Small intestine (tissue), 16 donors: ENCODE measurements at places on chromosomes 12 and 14.

DNA sequence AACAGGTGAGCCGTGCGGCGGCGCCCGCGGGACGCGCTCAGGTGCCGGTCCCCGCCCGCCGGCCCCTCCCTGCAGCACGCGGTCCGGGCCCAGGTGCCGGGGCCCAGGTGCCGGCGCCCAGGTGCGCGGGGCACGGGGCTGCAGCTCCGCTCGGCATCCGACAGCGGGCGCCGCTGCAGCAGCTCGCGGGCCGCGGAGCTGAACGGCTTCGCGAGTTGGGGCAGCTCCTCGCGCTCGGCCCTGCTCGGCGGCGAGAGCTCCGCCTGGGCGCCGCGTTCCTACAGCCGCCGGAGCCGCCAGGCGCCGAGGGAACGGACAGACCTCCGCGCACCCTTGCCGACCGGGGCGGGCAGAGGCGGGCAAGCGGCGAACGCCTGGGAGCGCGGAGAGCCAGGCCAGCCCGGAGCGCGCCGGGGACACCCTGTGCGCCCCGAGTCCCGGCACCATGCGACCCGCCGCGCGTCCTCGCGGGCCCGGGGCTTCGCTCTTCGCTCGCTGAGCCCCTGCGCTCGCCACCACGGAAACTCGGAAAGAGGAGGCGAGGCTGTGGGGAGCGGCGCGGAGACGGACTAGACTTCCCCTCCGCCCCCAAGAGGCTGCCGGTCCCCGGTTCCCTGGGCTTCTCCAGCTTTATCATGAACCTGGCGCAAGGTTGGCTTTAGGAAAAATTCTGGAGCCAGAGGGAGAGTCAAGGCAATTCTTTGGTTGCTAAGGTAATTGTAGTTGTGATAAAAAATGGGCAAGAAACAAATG lies at the start of gene RGS6:
RGS6 (plus strand) TSS at position 201 of the 753 bp plus-strand sequence.
- peak; percentile 75 for DNase-seq

DNA sequence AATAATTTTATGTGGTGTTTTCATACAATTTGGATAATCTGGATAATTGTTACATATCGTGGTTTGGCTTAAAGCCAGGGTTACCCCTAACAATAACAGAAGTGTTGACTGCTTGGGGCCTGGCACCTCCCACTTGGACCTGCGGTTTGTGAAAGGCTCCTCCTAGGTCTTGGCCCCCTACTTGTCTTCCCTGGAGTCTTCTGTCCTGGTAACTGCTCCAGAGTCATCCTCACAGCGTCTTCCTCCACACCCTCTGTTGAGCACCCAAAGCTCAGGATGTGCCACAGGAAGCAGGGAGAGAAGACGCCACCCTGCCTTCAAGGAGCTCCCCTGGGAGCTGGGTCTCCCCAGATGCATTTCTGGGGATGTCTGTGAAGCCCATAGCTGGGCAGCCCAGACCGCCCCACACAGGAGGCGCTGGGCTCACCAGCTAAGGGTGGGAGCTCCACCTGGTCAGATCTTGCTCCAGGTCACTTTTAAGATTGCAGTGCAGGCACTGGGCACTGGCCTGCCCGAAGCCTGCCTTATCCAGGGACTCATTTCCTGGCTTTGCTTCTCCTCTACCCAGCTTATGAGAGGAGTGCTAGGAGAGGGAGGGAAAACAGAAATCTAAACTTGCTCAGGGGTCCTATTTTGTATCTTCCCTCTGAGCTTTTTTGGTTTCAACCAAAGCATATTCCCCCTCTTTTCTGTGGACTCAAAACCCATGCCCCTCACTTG lies 98.2 kb downstream of the ZFP36L1 start:
- DNase-seq: no peak

DNA sequence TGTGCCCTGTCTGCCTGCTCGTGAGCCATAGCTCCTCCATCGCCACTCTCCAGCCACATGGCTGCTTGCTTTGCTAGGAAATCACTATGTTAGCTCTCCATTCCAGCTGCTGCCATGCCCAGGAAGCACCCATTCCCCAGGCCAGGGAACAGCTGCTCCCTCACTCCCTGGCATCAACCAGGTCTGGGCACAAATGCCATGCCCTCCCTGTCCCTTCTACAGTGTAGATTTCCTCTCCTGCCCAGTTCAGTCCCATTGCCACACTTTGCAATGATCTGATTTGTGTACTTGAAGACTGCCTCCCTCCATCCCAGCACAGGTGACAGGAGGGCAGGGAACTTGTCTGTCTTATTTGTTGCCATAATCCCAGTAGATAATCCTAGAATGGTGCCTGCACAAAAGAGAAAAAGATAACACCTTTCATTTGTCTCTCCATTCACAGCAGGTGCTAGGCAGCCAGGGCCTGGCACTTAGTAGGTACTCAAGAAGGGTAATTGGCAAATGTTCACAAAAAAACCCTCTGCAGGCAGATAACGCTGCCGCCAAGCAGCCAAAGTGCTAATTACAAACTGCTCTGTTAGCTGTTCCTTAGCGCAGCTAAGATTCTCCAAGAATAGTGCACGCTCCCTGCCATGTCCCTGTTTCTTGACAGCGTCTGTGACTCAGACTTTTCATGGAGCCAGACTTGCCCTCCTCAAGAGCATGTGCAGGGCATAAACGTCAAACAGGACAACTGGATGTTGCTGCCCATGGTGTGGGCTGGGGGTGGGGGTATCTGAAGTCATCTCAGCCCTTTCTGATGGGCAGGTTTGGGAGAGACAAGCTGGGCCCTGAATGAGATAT lies 69.1 kb downstream of the ARL6IP4 start:
- no peak for DNase-seq

DNA sequence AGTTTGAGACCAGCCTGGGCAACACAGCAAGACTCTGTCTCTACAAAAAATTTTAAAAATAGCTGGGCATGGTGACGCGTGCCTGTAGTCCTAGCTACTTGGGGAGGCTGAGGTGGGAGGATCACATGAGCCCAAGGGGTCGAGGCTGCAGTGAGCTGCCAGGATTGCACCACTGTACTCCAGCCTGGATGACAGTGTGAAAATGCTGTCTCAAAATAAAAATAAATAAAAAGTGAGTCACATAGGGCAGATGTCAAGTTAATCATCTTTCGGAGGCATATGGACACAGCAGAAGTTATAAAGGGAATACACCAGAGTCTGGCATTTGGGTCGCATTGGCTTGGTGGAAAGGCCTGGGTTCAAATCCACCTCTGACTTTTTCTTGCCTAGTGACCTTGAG lies 92.7 kb downstream of the PHETA1 start:
- DNase-seq: no peak

GRCh38 chr12:46164186-46164761 lies 104.6 kb downstream of the SLC38A1 start:
- DNase-seq: no peak

DNA sequence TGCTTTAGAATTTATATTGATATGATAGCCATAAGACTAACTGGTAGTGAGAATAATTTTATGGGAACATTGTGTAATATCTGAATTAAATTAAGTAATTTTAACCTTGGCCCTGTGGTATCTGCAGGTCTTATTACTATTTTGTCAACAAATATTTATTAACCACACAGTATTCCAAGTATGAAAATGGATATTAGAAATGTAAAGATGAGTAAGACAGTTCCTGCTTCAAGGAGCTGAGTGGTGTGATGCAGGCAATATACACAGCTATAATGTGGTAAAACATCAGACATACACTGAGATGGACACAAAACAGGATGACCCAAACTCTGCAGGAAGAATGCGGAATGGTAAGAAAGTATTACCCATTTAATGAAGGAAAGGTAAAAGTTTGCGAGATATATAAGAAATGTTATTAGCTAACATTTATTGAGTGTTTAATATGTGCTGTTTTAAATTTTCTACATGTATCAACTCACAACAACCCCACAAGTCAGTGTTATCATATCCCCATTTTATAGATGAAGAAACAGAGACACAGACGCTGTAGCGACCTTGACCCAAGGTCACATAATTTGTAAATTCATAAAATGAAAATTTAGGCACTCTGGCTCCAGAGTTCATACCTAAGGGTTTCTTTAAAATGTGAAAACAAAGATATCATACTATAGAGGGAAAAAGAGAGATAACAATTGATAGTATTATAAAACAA lies 12.7 kb downstream of the ABCD2 start:
- no peak for DNase-seq

DNA sequence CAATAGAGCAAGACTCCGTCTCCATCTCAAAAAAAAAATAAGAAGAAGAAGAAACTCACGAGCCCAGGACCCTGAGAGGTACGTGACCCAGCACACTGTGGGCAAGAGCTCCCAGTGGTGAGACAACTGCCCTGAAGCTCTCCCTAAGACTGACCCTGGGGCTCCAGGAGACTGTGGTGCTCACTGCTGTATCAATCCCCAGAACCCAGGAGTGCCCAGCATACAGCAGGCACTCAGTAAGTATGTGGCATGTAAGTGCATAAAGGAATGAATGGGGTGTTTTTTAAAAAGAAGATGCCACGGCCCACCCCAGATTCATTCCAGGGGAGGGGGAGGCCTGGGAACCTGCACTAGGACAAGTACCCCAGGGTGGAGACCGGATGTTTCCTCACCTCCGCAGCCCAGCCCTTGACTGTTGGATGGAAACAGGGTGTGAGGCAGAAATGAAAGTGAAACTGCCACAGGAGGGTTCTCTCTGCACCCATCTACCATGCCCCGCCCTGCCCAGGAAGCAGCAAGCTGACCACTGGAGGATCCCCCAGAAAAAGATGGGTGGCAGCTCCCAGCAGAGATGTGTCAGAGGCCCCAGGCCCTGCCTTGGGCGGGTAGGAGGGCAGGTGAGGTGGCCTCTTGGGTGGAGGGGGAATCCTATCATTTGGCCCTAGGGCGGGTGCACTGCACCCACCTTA lies 12.2 kb downstream of the ITPK1 start:
- DNase-seq: peak; percentile 84

DNA sequence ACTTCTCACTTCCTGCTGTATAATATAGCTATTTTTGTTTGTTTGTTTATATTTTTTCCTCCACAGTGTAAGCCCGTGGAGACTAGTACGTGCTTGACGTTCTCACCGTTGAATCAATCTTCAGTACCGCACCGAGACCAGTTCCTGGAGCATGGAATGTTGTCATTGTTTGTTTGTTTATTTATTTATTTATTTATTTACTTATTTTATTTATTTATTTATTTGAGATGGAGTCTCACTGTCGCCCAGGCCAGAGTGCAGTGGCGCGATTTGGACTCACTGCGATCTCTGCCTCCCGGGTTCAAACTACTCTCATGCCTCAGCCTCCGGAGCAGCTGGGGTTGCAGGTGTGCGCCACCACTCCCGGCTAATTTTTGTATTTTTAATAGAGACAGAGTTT lies 506.6 kb upstream of the TMEM132C start:
- no peak for DNase-seq

DNA sequence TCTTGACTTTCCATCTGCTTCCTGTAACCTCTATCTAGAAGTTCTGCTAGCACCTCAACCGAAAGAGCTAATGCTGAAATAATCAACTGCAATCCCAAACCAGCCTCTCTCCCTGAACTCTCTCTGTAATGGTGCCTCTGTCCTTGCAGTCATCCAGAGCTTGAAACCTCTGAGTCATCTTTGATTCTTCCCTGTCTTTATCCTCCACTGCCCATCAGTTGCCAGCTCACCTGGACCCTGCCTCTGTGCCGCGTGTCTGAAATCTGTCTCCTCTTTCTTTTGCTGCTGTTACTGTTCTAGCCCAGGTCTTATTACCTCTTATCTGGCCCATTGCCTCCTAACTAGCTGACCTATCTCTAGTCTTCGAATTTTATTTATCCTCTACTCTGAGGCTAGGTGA lies 15.5 kb downstream of the CLSTN3 start:
- no peak for DNase-seq

- DNase-seq: no peak
Observed at GRCh38 chr14:50340963-50341362, 28.8 kb downstream of the DMAC2L start.

DNA sequence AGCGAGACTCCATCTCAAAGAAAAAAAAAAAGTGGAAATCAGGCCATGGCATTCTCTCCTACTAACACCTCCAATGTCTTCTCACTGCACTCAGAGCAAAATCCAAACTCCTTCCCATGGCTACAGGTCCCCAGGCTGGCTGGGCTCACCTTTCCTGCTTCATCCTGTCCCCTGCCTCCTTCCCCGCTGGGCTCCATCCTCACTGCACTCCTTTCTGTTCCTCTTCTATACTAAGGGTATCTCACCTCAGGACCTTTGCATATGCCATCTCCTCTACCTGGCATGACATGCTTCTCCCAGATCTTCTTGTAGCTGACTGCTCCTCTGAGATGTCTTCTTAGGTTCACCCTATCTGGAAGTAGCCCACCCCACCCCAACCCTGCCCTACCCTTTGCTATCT lies 111.1 kb downstream of the DPF3 start:
- DNase-seq: no peak

- peak; percentile 84 for DNase-seq
Observed at GRCh38 chr12:6180268-6181051, 19.7 kb upstream of the CD9 start.

GRCh38 chr12:104958001-104958804 lies at the start of gene SLC41A2:
Gene SLC41A2, minus strand, starts transcription at chr12:104958290. Its CDS starts 29,763 bp downstream, at chr12:104928527.
- peak; percentile 92 for DNase-seq

DNA sequence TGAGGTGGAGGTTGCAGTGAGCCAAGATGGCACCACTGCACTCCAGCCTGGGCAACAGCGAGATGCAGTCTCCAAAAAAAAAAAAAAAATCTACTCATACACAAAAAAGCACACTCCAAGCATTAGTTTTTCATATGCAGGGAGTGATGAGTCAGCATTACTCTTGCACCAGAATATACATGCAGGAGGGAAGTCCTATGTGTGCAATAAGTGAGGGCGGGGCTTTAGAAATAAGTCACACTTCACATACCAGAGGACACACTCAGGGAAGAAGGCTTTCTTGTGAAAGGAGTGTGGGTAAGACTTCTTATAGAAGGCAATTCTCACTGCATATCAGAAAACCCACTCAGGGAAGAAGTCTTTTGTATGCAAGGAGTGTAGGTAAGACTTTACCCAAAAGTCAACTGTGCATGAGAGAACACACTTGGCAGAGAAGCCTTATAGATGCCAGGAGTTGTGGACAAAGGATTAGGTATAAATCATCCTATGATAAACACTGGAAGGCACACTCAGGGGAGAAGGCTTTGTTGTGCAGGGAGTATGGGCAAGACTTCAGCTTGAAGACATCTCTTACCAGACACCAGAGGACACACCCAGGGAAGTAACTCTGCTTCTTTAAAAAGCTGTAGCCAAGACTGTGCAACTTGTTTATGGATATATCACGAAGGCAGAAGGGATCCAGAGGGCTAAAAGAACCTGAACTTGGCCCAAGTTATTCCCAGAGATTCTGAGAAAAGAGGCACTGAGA lies 50.5 kb downstream of the ATF7 start:
- no peak for DNase-seq

GRCh38 chr12:93333828-93334227 lies 43.9 kb upstream of the NUDT4 start:
- DNase-seq: no peak
